ENCODE measurements at places on chromosomes 2 and 18.

- DNase-seq = no peak
- no peaks in the 10 kb centered on the region for H3K27me3 ChIP-seq
- H3K36me3 ChIP-seq = no peaks in the 10 kb centered on the region
- peaks cover 3% of the 10 kb centered on the region for H3K4me1 ChIP-seq
Measured at GRCh38 chr2:109266496-109266895, 137.5 kb downstream of the SH3RF3 start.

- no peak overlapping the region for H3K4me3 ChIP-seq
- H3K27ac ChIP-seq = no peak overlapping the region
- no peaks in the 10 kb centered on the region for H3K4me1 ChIP-seq
- no peak for DNase-seq
- no peaks in the 10 kb centered on the region for H3K36me3 ChIP-seq
- H3K27me3 ChIP-seq = no peaks in the 10 kb centered on the region
Measured at GRCh38 chr2:135226961-135227360, 174.9 kb downstream of the RAB3GAP1 start.

DNA sequence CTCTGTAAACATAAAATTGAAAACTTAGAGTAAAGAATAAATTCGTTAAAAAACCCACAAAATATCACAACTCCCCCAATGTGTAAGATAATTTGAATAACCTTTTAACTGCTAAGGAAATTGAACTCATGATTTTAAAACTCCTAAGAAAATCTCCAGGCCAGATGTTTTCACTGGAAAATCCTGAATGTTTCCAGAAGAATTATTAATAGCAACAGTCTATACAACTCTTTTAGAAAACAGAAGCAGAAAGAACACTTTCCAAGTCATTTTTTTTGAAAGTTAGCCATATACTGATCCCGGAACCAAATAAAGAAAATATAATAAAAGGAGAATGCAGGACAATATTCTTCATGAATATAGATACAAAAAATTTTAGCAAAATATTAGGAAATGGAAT, 165.6 kb downstream of the ACOXL start:
- H3K4me1 ChIP-seq = no peaks in the 10 kb centered on the region
- no peaks in the 10 kb centered on the region for H3K36me3 ChIP-seq

DNA sequence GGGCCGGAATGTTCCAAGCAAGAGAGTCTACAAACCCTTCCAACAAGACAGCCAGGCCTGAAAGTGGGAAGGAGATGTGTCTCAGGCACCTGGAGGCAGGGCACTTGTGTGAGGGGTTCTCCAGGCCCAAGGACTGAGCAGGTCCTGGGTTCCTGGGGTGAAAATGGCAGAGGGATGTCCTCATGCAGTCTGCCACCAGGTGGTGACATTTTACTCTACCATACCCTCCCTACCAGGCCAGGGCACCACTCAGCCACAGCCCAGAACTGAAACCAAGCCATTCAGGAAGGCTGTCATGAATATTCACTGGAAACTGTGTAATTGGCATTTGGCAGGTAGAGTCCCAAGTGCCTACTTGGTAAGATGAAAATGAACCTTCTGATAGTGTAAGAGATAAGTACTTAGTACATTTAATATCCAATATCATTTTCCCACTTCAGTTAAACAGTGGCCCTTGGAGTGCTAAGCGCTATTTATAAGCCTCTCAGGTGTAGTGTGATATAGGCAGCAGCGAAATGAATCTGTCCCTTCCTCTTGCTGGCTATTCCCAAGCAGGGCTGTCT, 185.1 kb downstream of the MYO5B start:
- no peak overlapping the region for H3K4me3 ChIP-seq
- H3K27ac ChIP-seq = no peak overlapping the region
- no peaks in the 10 kb centered on the region for H3K36me3 ChIP-seq
- no peak for DNase-seq

- no peaks in the 10 kb centered on the region for H3K27me3 ChIP-seq
- no peak overlapping the region for H3K27ac ChIP-seq
Measured at GRCh38 chr18:35756506-35757117, 175.1 kb downstream of the GALNT1 start.

DNA sequence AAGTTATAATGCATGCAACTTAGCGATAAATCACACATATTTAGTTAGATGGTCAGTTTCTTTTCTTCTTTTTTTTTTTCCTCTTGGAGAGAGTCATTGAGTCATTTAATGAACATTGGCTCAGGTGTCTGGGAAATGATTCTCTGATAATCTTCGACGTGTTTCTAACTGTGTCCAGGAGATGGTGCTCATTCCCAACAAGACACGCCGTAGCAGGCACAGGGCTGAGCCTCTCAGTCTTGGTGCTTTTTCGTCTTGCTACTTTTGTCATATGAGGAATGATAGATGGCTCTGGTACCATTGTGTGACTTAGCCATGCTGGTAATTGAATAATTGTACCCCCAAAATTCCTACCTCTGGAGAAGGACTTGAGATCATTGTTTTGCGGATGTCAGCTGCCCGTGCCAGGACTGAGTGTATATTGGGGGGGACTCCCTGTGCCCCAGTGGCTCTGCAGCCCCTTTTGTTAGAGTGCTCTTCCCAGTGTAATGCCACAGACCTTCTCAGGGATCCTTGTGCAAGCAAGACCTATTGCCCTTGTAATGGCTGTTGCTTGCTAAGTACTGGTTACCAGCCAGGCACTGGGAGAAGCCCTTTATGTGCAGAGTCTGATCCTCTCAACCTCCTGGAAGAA, 107.6 kb upstream of the CYRIA start:
- no peaks in the 10 kb centered on the region for H3K27me3 ChIP-seq
- DNase-seq = no peak
- H3K4me3 ChIP-seq = no peak overlapping the region
- no peak overlapping the region for H3K27ac ChIP-seq
- H3K4me1 ChIP-seq = peaks cover 11% of the 10 kb centered on the region

DNA sequence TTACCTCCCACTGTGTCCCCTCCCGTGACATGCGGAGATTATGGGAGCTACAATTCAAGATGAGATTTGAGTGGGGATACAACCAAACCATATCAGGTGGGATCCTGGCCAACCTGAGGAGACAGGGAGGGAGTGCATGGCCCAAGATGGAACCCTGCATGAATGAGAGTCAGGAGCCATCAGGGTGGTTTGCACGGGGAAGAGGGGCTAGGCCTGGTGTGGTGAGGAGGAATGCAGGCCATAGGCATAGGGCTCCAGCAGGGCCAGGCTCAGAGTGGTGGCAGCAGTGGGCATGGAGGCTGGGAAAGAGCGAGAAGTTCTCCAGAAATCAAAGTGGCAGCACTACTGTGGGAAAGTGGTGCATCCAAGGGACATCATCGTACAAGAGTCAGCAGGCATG, 74.0 kb upstream of the BCL2L11 start:
- DNase-seq = no peak
- H3K27me3 ChIP-seq = no peaks in the 10 kb centered on the region
- no peaks in the 10 kb centered on the region for H3K36me3 ChIP-seq
- no peak overlapping the region for H3K4me3 ChIP-seq
- no peak overlapping the region for H3K27ac ChIP-seq

DNA sequence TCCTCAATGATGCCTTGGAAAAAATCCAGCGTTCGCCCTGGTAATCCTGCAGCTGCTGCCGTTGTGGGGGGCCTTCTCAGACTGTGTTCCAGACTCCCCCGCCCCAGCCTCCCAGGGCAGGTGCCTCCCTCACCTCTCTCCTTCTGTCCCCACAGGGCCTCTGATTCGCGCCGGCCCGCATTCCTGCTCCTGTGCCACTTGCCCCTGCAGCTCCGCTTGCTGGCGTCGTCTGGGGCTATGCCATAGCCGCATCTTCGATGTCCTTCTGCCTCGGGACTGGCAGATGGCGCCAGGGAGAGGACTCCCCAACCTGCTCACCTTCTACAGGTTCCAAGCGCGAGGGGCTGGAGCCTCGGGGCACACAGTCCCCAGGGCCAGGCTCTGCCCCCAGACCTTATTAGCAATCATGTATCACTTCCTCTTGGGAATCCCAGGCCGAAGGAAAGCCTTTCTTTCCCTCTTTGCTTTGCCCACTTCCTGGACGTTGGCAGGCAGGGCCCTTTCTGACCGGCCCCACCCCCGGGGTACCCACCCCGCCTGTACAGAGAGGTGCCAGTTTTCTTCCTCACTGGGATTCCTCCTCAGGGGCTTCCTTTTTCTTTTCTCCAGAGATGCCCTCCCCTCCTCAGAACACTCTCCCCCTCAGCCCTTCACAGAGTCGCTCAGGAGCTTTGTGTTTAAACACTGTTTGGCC, 4.4 kb downstream of the SPATA3 start:
- no peaks in the 10 kb centered on the region for H3K4me1 ChIP-seq
- H3K36me3 ChIP-seq = no peaks in the 10 kb centered on the region
- DNase-seq = no peak
- H3K27me3 ChIP-seq = no peaks in the 10 kb centered on the region
- no peak overlapping the region for H3K4me3 ChIP-seq

DNA sequence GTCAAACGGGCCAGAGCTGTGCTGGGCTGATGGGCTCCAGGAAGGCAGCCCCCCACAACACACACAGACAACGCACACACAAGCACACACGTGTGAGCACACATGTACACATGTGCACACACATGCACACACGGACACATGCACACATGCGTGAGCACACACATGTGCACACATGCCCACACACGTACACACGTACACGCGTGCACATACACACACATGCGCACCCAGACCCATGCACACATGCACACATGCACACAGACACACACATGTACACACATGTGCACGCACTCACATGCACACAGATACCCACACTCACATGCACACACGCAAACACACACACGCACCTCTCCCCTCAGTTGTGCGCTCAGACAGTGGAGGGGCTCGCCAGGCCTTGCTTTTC, 31.2 kb upstream of the HPCAL1 start:
- H3K4me3 ChIP-seq = no peak overlapping the region
- H3K27me3 ChIP-seq = no peaks in the 10 kb centered on the region
- no peaks in the 10 kb centered on the region for H3K36me3 ChIP-seq
- peaks cover 18% of the 10 kb centered on the region for H3K4me1 ChIP-seq
- DNase-seq = no peak
- no peak overlapping the region for H3K27ac ChIP-seq

DNA sequence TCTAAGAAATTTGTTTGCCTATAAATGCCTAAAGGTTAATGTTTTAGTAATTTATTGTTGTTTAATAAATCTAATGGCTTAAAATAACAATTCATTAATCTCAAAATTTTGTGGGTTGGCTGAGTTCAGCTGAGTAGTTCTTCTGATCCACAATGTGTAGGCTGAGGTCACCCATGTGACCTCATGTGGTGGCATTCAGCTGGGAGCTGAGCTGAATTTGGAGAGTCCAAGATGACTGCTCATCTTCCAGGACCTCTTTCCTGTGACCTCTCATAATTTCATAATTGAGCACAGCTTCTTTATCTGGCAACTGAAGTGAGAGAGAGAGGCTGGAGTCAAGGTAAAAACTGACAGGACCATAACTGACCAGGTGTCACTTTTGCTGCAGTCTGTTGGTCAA, 132.4 kb downstream of the TXNL1 start:
- no peak overlapping the region for H3K27ac ChIP-seq
- no peaks in the 10 kb centered on the region for H3K36me3 ChIP-seq
- no peaks in the 10 kb centered on the region for H3K27me3 ChIP-seq
- H3K4me3 ChIP-seq = no peak overlapping the region

- no peaks in the 10 kb centered on the region for H3K4me1 ChIP-seq
- DNase-seq = peak; percentile 70
- H3K4me3 ChIP-seq = no peak overlapping the region
- H3K36me3 ChIP-seq = no peaks in the 10 kb centered on the region
- H3K27ac ChIP-seq = no peak overlapping the region
- H3K27me3 ChIP-seq = no peaks in the 10 kb centered on the region
Measured at GRCh38 chr2:201901786-201902185, 95.4 kb downstream of the CDK15 start.

GRCh38 chr2:150020937-150021673, 433.5 kb upstream of the MMADHC start:
- H3K4me1 ChIP-seq = no peaks in the 10 kb centered on the region
- H3K27ac ChIP-seq = no peak overlapping the region

GRCh38 chr2:208040199-208041171, 15.2 kb upstream of the PLEKHM3 start:
- H3K27ac ChIP-seq = no peak overlapping the region
- no peaks in the 10 kb centered on the region for H3K4me1 ChIP-seq
- H3K36me3 ChIP-seq = no peaks in the 10 kb centered on the region
- DNase-seq = peak; percentile 65
- no peaks in the 10 kb centered on the region for H3K27me3 ChIP-seq
- no peak overlapping the region for H3K4me3 ChIP-seq

DNA sequence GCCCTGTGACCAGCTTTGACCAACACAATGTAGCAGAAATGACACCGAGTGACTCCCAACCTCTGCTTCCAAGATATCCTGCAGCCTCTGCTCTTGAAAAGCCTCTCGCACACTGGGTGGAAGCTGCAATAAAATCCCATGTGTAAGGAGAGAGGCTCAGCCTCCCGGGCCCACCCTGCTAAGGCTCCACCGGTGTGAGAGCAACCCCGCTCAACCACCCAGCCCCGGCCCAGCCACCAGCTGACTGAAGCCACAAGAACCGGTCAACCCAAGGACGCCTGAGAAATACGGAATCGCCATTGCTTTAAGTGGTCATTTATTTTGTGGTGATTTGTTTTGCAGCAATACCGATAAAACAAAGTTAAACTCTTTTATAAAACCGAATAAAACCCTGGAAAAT, 452.8 kb upstream of the SMIM21 start:
- no peak overlapping the region for H3K4me3 ChIP-seq
- H3K27ac ChIP-seq = no peak overlapping the region
- DNase-seq = no peak
- no peaks in the 10 kb centered on the region for H3K4me1 ChIP-seq
- no peaks in the 10 kb centered on the region for H3K36me3 ChIP-seq

DNA sequence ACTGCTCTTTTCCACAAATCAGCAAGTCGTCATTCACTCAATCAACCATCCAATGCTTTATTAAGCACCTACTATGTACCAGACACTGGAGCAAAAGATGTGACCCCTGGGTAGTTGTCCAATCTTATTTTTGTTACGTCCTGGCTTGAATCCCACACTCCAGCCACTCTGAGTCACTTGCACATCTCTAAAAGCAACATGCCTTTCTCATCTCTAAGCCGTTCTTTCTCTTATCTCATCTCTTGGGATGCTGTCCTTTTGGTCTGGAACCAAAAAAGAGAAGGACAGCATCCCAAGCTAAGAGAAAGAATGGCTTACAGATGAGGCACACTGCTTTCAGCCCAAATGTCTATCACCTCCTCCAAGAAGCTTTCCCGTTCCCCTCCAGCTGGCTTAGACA, 58.8 kb downstream of the RNF152 start:
- H3K27ac ChIP-seq = peak overlapping the region; percentile 34
- no peak for DNase-seq
- H3K36me3 ChIP-seq = no peaks in the 10 kb centered on the region
- peaks cover 1% of the 10 kb centered on the region for H3K4me1 ChIP-seq
- H3K4me3 ChIP-seq = no peak overlapping the region

- DNase-seq = no peak
- H3K27me3 ChIP-seq = no peaks in the 10 kb centered on the region
- peaks cover 18% of the 10 kb centered on the region for H3K36me3 ChIP-seq
- H3K4me3 ChIP-seq = no peak overlapping the region
Measured at GRCh38 chr2:241473399-241473798, 35.0 kb downstream of the STK25 start.

DNA sequence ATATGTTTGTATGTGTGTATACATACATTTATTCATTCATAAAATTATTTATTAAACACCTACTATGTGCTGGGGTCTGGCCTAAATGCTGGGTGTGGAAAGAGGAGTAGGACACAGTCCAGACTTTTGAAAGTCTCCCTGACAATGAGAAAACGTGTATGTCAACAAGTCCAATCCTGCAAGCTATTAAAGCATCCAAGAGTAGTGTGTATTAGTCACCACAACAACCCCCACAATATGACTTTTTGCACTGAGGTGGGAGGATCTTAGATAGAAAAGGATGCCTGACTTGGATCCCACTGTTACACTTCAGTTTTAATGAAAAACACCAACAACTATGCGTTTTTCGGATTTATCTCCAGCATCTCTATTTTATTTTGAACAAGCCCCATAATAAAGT, 446.4 kb downstream of the EPHA4 start:
- no peak overlapping the region for H3K27ac ChIP-seq
- no peak overlapping the region for H3K4me3 ChIP-seq
- DNase-seq = no peak
- no peaks in the 10 kb centered on the region for H3K36me3 ChIP-seq
- no peaks in the 10 kb centered on the region for H3K4me1 ChIP-seq

All from liver (tissue), 10 donors.